ENCODE measurements at places on chromosomes 7 and 10.
A peak's percentile ranks its signal among the peaks of the same experiment; 100 is the strongest.

GRCh38 chr10:119120413-119120867 lies 16.5 kb downstream of the DENND10 start:
- DNase-seq = no peak

GRCh38 chr10:3427950-3428354 lies 255.4 kb upstream of the PITRM1 start:
- no peak for DNase-seq

- peak; percentile 70 for DNase-seq
Measured at GRCh38 chr7:2864999-2865670, 21.0 kb upstream of the GNA12 start.

GRCh38 chr10:35006836-35007235 lies 83.3 kb downstream of the CUL2 start:
- no peak for DNase-seq

- no peak for DNase-seq
Measured at GRCh38 chr7:40747856-40748255, 613.1 kb downstream of the SUGCT start.

GRCh38 chr7:45564485-45564884 lies 9.7 kb upstream of the ADCY1 start:
- no peak for DNase-seq

DNA sequence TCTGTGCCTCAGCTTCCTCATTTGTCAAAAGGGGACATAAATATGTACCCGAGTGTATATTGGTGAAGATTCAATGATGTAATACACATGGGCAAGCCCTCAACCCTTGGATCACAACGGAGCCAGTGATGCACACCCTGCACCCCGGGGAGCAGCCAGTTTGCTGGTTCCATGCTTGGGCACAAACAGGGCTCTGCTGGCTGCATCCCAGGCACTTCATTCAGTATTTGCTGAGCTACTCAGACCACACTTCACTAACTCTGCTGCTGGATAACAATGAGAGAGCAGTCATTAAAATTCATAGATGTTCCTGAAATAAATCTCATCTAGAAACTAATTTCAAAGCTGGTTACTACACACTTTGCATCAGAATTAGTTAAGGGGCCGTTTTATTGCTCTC lies 72.0 kb downstream of the SCRN1 start:
- DNase-seq = no peak

DNA sequence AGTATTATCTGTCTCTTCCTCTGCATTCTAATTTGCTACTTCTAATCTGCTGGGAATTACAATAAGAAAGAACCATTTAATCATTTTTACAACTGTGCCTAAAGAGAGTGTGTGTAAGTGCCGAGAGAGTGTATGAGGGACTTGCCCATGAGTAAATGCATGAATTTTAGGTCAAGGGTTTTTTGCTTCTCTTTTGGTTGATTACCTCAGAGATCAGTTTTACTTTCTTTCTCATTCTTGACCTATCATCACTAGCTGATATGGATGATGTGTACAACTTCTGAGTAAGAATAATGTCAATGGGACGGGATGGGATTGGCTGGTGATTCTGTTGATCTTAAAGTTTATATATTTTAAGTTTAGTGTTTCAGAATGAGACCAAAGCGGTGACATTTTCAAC lies 47.8 kb downstream of the IKZF1 start:
- no peak for DNase-seq

Data from T-helper 9 cell (primary cell).